ENCODE measurements at places on chromosomes 13 and 19.

DNA sequence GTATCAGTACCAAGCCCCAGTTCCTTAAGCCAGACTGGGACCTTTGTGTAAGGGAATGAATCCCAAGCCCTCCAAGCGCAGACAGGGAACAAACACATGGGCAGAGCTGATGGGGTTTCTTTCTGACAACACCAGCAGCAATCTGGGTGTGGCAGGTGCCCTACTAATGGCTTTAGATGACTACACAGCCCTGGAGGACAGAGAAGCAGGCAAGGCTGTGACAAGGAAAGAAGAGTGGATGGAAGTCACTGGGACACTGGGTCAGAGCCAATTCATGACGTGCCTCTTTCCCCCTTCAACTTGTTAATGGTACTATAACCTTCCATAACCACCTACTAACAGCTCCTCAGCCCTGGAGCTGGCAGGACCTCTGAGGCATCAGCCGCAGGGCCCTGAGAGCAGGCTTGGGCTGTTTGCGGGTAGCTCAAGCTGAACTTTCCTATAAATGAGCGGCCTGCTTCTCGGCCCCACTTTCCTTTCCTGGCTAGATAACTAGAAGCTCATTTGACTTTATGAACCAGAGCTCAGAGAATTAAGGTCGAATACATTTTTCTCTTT is 38.9 kb downstream of the RASL11A start:
- no peak for DNase-seq

- DNase-seq, result no peak
These were observed 8.4 kb downstream of the PALM3 start for GRCh38 chr19:14053500-14053899.

- no peak for DNase-seq
These were observed 53.4 kb downstream of the GPC6 start for GRCh38 chr13:93279982-93280381.

DNA sequence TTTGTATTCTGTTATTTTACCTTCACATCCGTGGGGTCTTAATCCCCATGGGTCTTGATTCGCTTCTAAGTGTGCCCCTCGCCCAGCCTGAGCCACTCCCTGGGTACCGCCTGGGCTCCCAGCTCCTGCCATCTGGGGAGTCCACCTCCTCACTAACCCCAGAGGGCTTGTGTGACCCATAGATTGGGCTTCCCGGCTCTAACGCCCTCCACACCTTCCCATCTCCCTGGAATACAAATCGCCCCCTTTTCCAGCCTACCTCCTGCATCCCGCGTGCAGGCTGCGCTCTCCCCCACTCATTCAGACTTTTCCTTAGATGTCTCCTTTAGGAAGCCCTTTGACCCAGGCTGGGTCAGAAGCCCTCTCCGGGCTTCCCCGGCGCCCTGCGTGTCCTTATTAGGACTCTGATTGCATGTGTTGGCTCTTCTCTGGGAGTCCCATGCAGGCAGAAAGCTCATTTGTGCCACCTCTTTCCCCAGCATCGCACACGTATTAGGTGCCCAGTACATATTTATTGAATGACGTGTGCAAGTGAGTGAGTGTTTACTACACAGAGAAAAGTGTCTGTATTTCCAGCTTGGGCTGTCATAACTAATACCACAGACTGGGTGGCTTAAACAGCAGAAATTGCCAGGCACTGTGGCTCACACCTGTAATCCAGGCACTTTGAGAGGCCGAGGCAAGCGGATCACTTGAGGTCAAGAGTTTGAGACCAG is 757 bp downstream of the CCDC124 start:
- no peak for DNase-seq

DNA sequence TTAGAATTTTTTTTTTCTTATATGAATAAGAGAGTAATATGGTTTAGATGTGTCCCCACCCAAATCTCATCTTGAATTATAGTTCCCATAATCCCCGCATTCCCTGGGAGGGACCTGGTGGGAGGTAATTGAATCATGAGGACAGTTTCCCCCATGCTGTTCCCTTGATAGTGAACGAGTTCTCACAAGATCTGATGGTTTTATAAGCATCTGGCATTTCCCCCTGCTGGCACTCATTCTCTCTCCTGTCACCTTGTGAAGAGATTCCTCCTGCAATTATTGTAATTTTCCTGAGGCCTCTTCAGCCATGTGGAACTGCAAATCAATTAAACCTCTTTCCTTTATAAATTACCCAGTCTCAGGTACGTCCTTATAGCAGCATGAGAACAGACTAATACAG is 205.7 kb downstream of the MYO16 start:
- DNase-seq, result no peak

GRCh38 chr19:2978772-2979171 is 1.4 kb downstream of the TLE6 start:
- no peak for DNase-seq
